B cell (primary cell): ENCODE measurements at places on chromosomes 16 and 17. TPM values are rescaled to one million over a fixed set of nuclear protein-coding genes. Genes with fewer than 3 reads are reported as not detected.
A peak's percentile ranks its signal among the peaks of the same experiment; 100 is the strongest.

The EFCAB3 gene
- not detected in 2 replicates for total RNA-seq

The RTN4RL1 gene
- 0.07 and 0.10 TPM in 2 replicates for total RNA-seq

The SECTM1 gene
- 0.17 TPM in 1 of 2 replicates, not detected in the other for total RNA-seq

The CX3CL1 gene
- not detected in 2 replicates for total RNA-seq

The NOG gene
- total RNA-seq, result not detected in 2 replicates

The RCVRN gene
- not detected in 2 replicates for total RNA-seq

The PDIA2 gene
- not detected in 2 replicates for total RNA-seq

The HSBP1 gene
- 39.6 and 45.4 TPM in 2 replicates for total RNA-seq

The KCTD11 gene
- 13.4 and 15.4 TPM in 2 replicates for total RNA-seq

The KRT36 gene
- not detected in 2 replicates for total RNA-seq

The CA7 gene
- not detected in 2 replicates for total RNA-seq

The SLC2A4 gene
- not detected in 2 replicates for total RNA-seq

The FBRS gene
- 191 and 194 TPM in 2 replicates for total RNA-seq

The PALB2 gene
- total RNA-seq, result 14.9 and 16.3 TPM in 2 replicates

The CCL13 gene
- total RNA-seq, result not detected in 2 replicates

DNA sequence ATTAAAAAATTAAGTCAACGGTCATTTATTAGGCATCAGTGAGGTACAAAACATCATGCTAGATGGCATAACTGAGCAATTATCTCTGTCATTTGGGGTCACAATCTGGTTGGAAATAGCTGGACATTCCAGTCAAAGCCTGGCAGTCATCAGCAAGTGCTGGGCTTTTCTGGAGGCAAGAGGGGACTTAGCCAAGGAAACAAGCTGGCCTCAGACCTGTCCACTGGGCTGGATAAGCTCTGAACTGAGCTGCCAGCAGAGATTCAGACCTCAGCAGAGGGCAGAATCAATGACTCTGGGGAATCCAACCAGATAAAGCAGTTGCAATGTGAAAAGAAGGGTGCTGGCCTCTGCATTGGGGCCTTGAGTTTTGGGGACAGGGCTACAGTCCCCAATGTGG, 161.9 kb upstream of the NOL11 start:
- no peak for DNase-seq

- no peak for DNase-seq
Observed at GRCh38 chr16:67459066-67459860, 21.7 kb downstream of the ATP6V0D1 start.

DNA sequence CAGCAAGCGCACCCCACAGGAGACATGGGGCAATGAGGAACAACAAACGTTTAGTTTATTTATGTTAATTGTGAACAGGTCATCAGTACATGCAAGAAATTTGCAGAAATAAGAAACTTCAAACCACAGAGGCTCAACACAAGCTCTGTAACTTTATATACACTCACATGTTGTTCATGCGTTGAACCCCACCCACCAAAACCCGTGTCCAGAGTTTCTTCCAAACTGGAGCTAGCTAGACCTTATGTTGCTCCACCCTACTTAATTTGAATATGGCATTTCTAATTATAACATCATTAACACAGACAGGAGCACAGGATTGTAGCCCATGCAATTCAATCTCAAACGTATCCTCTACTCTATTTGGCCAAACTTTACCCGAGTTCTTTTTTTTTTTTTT, 192.1 kb downstream of the ZNF18 start:
- DNase-seq, result no peak

- DNase-seq, result no peak
Observed at GRCh38 chr17:61009663-61010062, 332.0 kb downstream of the BCAS3 start.

GRCh38 chr17:68511254-68511670, 968 bp upstream of the PRKAR1A start:
- DNase-seq, result no peak

DNA sequence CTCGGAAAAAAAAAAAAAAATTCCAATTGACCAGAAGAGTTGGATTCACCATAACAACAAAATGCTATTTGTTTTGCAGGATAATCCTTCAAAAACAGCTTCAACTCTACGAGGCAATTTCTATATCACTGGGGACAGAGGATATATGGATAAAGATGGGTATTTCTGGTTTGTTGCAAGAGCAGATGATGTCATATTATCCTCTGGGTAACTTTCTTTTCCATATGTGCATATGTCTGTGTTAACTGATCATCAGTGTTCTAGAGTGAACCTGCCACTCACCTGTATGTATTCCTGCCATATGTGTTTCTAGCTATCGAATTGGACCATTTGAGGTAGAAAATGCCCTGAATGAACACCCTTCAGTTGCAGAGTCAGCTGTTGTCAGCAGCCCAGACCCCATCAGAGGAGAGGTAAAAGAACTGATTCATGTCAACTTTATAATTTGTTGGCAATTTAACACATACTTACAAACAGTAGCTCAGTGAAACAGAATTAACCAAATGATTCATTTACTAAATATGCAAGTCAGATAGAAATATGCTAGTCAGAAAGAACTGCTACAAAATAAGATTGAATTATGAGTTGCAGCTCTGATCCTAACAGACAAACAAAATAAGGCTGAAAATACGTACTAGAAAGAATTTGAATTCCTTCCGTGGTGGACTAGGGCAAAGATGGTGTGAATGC, 14.2 kb downstream of the ERI2 start:
- DNase-seq, result no peak

- DNase-seq, result no peak
Observed at GRCh38 chr17:60679287-60679686, 1.6 kb downstream of the BCAS3 start.

- no peak for DNase-seq
Observed at GRCh38 chr17:70881093-70881492, 711.8 kb downstream of the KCNJ2 start.

GRCh38 chr17:39756380-39757079, 18.8 kb downstream of the GRB7 start:
- no peak for DNase-seq

DNA sequence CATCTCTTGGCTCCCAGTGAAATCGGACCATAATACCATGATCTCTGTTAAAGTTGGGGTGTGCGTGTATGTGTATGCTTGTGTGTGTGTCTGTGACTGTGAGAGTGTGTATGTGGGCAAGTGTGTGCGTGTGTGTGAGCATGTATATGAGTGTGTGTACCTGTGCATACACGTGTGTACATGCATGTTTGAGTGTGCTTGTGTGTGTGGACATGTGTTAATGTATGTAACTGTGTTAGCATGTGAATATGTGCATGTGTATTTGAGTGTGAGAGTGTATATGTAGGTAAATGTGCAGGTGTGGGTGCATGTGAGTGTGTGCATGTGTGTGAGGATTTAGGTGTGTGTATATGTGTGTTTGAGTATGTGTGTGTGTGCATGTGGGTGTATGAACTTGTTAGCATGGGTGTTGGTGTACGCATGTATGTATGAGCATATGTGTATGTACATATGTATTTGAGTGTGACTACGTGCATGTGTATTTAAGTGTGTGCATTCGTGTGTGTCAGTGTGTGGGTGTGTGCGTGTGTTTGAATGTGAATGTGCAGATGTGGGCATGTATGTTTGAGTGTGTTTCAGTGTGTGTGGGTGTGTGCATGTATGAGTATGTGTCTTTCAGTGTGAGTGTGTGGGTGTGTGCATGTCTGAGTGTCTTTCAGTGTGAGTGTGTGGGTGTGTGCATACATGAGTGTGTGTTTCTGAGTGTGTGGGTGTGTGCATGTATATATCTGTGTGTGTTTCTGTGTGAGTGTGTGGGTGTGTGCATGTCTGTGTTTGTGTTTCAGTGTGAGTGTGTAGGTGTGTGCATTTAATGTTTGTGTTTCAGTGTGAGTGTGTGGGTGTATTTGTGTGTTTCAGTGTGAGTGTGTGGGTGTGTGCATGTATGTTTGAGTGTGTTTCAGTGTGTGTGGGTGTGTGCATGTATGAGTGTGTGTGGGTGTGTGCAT, 183.2 kb downstream of the SOX9 start:
- DNase-seq, result no peak

DNA sequence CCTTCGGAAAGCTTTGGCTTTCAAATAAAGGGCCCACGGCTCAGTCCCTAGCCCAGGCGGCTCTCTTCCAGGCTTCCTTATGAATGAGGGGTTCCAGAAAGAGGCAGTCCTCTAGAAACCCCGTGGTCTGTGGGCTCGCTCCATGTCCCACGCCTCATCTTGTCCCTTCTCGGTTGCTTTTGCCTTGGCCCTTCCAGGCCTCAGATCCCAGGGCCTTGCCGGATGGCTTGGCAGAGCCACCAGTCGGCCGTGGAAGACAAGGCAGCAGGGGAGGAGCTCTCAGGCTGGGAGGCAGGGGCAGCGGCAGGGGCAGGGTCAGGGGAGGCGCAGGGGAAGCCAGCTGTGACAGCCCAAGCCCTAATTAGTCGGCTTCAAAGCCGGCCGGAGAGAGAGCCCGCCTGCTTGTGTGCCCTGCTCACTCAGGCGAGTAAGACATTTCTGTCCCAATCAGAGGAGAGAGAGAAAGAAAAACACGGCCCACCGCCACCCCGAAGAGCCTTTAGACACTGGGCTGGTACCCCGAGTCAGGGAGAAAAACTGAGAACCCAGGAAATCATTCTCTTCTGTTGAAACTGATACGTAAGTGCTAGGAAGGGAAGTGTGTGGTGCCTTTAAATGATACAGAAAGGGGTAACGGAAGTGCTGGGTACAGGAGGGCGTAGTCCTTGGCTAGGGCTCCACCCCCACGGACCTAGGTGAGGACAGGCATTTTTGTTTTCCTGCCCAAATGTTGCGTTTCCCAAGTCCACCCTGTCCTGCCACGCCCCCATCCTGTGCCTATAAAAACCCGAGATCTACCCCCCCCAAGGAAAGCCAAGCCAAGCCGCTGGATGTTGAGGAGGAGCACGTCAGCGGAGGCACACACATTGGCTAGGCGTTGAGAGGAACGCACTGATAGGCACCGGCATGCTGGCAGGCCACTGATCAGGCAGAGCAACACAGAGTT, 27.8 kb upstream of the MEIOC start:
- DNase-seq, result peak; percentile 65

GRCh38 chr17:79836972-79837887, 2.0 kb downstream of the CBX4 start:
- peak; percentile 80 for DNase-seq

GRCh38 chr17:48545022-48545375, at the start of gene HOXB2:
Gene HOXB2, minus strand, starts transcription at chr17:48545109. Its CDS starts 198 bp downstream, at chr17:48544911.
- DNase-seq, result no peak

DNA sequence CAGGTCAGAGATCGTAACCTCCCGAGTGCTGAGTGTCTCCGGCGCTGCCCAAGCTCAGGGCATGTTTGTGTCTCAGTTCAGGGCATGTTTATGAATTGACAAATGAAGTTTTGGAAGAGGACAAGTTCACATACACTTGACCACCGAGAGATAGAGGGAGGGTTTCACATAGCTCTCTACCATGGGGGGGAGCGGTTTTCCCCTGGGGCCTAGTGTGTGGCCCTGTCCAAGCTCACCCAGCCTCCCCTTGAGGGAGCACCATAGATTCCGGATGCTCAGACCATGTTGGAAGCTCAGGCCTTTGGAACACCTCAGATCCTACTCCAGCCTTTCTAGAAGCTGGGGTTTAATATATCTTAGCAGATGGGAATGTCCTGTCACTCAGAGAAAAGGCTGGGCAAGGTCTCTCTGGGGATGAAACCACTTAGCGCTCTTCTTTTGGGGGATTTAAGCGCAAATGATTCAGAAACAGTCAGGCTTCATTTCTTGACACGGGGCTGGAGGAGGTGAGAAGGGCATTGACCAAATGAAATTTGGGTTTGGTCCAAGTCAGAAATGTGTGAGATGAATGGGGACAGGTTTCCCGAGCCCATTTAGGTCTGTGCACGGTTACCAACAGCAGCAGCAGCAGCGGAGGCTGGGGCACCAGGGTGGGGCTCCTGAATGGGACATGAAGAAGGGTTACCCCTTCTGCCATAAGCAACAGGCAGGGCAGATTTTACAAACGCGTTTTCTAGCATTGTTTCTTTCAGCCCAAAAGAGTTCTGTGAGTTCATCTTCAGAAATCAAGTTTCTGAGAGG, 96.6 kb downstream of the METRNL start:
- no peak for DNase-seq

- peak; percentile 41 for DNase-seq
Observed at GRCh38 chr16:719815-720446, 1.0 kb upstream of the ANTKMT start.

DNA sequence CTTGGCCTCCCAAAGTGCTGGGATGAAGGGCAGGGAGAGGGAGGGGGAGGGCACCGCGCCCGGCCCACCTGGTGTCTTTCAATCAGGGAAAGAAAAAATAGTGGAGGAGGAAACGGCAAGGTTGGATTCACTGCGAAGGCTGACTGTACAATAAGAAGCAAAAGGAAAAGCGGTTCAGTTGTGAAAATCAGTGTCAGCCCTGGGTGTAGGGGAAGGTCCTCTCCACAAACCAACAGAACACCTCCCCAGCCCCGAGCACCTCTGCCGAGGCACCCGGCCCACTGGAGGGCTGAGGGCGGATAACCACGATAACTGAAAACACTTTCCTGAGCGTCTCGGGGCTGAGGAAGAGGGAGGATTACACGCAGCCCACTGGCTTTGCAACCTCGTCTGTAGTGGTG, 1.4 kb upstream of the SPG7 start:
- no peak for DNase-seq

DNA sequence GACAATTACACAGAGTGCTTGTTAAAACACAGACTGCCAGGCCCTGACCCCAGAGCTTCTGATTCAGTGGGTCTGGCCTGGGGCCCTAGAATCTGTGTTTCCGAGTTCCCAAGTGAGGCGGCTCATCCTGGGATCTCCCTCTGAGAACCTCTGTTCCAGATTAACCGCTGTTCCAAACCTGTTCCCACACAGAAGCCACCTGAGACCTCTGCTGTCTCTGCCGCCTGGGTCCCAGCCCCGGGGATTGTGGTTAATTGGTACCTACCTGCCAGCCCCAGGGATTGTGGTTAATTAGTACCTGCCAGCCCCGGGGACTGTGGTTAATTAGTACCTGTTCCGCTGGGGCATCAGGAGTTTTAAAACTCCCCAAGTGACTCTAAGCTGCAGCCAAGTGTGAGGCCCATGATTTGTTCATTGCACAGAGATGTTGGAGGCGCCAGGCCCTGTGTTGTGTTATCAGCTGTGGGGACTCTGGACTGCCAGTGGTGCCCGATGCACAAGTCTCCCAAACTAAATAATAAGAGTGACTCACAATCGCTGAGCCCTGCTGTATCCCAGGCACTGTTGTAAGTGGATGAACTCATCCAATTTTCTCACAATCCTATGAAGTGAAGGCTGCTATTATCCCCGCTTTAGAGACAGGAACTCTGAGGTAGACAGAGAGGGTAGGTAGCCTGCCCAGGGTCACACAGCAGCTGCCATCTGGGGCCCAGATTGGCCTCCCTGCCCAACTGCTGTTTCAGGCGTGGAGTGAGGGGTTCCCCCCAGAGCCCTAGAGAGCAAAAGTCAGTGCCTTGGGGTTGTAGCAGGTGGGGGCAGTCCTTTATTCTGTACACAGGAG, 219.7 kb downstream of the IRF8 start:
- no peak for DNase-seq
